CMK (cell line): ENCODE measurements at places on chromosomes 3 and 15.

GRCh38 chr3:122676759-122677158 is 3.9 kb upstream of the PARP14 start:
- no peak for DNase-seq

GRCh38 chr3:79027593-79027992 is 740.2 kb downstream of the ROBO1 start:
- DNase-seq = no peak

GRCh38 chr3:182608832-182609231 is 184.5 kb upstream of the ATP11B start:
- no peak for DNase-seq

DNA sequence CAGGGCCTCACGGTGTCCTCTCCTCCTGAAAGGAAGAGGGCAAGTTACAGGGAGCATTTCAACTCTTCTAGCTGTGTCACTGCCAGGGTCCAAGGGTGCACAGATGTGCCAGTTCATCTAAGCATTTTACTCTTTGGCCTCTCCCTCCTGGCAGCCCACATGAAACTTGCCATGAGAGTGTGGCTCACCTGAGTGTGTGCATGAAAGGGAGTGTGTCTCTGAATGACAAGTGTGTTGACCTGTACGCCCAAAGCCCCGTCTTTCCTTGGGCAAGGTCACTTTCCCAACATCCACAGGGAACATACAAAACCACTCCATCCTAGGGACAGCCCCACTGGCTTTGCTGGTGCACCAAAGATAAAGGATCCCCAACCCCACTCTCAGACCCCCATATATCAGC is 280.0 kb downstream of the NTRK3 start:
- DNase-seq = no peak

DNA sequence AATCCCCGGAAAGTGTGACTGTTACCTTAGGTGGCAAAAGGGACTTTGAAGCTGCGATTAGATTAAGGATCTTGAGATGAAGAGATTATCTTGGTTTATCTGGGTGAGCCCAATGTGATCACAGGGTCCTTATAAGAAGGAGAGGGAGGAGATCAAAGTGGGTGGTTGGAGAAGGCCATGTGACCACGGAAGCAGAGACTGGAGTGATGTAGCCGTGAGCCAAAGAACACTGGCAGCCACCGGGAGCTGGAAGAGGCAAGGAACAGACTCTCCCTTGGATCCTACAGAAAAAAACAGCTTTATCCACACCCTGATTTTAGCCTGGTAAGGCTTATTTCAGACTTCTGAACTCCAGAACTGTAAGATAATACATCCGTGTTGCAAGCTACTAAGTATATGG is 29.9 kb downstream of the CRABP1 start:
- no peak for DNase-seq

DNA sequence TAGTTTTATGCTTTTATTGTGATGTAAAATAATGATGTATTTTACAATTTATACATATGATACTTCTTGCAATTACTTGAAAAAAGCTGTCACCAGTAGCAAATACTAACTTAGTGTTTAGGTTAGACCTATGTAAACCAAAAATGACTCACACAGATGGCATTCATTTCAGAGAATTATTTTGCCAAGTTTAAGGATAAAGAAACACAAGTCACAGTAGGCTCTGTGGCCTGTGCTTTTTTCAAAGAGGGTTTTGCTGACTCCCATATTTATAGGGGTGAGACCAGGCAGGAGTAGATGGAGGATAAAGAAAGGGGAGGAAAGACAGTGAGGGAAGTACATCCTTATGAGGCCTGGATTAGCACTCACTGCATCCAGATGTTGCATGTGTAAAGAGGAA is 356.6 kb upstream of the NPAP1 start:
- DNase-seq = no peak
